ENCODE measurements at places on chromosomes 2 and 18.
A peak's percentile ranks its signal among the peaks of the same experiment; 100 is the strongest.

DNA sequence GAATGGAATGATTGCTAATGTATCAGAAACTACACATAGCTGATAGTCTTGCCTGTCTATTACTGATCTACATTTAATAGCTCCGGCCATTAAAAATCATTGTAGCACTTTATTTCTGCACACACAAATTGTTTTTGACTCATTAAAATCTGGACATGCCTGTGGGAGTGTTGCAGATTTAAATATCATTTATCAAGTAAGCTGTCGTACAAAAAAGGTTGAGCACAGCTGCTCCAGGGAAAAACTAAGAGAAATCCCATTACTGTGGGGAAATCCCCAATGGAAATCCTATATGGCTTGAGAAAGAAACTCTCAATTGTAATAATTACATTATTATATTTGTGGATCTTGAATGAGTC is 99.6 kb upstream of the CERS6 start:
- DNase-seq: no peak

DNA sequence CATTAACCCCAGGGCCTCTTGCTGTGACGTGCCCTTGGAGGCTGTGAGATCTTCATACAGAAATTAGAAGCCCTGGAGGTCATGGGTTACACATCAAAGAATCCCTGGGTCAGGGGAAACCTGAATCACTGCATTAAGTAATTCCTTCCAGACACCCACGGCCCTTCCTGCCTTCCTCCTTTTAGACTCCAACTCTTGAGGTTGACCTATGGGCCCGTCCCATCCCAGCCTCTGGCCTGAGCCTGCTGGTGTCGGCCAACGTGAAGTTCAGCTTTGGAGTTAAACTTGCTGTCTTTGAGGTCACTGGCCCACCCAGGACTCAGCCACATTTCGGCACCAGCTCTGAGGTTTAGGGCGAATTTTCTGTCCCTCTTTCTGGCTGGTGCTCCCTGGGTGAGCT is 198.3 kb downstream of the ACKR3 start:
- no peak for DNase-seq

DNA sequence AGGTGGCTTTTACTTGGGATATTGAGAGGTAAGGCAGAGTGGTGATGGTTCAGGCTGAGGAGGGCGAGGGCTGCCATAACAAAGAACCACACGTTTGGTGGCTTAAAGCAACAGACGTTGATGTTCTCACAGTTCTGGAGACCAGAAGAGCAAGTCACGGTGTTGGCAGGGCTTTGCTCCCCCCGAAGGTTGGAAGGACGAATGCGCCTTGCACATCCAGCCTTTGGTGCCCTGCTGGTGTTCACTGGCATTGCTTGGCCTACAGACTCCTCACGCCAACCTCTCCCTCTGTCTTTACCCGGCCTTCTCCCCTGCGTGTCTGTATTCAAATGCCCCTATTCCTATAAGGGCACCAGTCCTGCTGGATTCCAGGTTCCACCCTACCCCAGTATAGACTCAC is 125.4 kb downstream of the TPO start:
- no peak for DNase-seq

DNA sequence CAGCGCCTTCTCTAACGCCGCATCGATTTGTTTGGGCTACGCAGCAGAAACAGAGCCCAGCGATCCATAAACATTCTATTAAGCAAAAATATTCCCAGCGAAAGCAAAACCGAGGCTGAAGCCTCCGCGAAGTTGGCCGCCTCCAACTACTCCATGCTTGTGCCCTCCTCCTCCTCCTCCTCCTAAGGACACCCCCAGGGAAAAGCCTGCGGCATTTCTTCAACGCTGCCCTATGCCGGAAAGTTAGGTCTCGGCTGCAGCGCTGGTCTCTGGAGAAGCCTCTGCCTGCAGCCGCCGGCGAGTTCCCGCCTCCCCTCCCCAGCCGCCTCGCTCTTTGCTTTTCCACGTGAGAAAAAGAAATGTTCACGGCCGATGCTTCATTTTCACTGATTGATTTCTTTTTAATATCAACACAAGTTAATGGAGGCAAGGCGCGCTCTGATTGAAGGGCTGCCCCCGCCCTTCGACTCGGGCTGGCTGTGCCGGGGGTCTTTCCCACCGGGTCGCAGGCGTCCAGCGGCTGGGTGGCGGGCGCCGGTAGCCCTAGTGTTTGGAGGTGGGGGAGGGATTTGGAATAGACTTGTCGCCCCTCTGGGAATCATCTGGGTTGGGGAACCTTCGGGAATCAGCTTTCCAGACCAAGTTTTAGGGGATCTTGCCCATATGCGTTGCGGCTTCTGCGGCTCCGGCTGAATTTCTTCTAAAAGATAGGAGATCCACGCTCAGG is 3.9 kb downstream of the NRP2 start:
- no peak for DNase-seq

GRCh38 chr2:120586507-120587278 is 149.0 kb upstream of the GLI2 start:
- DNase-seq: peak; percentile 50

DNA sequence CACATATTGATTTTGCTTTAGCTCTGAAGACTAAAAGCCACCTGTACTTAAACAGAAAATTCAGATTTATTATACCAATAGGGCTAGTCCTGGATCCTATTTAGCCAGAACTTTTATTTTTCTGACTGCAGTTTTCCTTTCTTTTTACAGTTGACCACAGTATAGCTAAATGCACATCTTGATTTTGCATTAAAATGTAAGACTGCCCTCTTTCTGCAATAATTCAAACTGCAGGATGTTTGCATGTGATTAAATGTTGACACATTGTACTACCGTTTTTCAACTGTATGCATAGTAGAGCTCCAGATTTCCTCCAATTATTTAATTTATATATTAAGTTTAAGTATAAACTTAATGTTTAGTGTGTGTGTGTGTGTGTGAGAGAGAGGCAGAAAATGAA is 1262.9 kb downstream of the SUCLG1 start:
- DNase-seq: no peak

- DNase-seq: no peak
These were observed 71.8 kb downstream of the SH3RF3 start for GRCh38 chr2:109200616-109201464.

GRCh38 chr2:75666911-75667310 is 20.3 kb downstream of the MRPL19 start:
- no peak for DNase-seq

GRCh38 chr18:79480171-79481045 is 84.7 kb downstream of the NFATC1 start:
- no peak for DNase-seq

- DNase-seq: no peak
These were observed 221.9 kb downstream of the TSN start for GRCh38 chr2:121977326-121977725.

DNA sequence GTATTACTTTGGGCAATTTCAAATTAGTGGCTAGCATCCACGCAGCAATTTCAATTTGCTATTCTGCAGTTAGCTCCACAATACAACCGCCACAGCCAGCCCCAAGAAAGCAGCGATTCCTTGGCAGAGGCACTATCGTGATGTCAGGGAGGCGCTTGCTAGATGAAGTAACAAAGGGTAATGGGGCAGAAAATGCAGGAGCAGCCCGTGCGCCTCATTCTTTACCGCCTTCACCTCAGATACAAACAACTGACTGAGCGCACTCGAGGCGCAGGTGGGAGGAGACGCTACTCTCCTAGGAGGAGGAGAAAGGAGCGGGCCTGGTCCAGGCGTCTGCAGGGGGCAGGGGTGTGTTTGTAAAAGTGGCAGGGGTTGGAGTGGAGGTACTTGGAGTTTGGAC is 76.9 kb upstream of the ASB18 start:
- no peak for DNase-seq

- no peak for DNase-seq
These were observed 10.4 kb upstream of the SKOR2 start for GRCh38 chr18:47261902-47262300.

GRCh38 chr2:236847023-236847422 is 238.7 kb upstream of the COPS8 start:
- DNase-seq: no peak

DNA sequence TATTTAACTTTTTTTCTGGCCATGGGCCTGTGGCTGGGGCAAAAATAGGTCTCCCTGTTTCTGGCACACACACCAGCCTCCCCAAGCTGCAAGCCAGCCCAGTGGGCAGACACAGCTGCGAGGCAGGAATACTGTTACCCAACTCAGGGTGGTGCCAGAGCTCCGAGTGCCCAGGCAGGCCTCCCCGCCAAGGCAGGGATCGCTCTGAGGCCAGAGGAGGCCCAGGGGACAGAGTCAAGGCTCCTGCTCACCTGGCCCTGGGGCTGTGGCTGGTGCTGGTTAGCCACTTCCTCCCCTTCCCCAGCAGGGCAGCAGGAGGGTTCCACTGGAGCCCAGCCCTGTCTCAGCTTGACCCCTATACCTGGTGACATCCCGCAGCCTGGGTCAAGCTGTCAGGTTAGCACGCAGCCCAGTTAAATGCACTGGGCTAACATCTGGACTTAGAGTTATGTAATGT is 67.1 kb upstream of the EPAS1 start:
- peak; percentile 69 for DNase-seq

GRCh38 chr2:111957872-111958354 is 59.5 kb downstream of the MERTK start:
- DNase-seq: no peak

GRCh38 chr2:221570321-221570935 is 1.7 kb downstream of the EPHA4 start:
- DNase-seq: no peak

- DNase-seq: no peak
These were observed 683.0 kb downstream of the DSC3 start for GRCh38 chr18:30359521-30359920.

- DNase-seq: no peak
These were observed 122.5 kb downstream of the PLEKHM3 start for GRCh38 chr2:207902821-207903220.

GRCh38 chr2:205683502-205684367 is 1.4 kb downstream of the NRP2 start:
- no peak for DNase-seq

- no peak for DNase-seq
These were observed 189.6 kb downstream of the MYCN start for GRCh38 chr2:16129716-16130540.

DNA sequence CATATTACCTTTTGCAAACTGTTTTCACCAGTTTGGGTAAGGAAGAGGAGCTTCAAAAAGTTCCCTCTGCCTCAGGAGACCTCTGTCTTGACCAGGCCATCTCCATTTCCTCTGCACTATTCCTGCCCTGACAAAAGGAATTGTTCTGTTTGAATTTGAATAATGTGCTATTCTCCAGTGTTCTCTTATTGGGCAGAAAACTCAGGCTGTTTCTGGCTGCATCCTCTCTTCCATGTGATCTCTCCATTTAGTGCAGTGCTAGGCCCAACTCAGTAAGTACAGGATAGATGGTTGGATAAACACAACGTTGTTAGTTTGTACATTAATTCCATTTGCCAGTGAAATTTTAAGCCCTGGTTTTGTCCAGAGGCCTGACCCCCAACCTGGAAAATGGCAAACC is 102.2 kb upstream of the CELF4 start:
- no peak for DNase-seq

DNA sequence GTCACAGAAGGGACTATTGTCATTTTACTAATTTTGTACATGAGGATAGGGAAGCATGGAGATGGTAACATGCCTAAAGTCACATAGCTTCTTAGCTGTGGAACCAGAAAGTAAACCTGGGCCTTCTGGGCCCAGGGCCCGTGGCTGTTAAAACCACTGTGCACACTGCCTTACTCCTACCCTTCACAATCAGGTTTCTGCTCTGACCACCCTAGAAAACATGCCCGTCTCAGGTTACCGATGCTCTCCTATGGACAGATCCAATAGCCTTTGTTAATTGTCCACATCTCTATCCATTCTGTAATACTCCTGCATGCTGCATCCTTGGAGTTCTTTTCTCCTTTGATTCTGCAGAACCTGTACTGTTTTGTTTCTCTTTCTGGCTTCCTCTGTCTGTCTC is 79.0 kb upstream of the TACR1 start:
- DNase-seq: no peak

DNA sequence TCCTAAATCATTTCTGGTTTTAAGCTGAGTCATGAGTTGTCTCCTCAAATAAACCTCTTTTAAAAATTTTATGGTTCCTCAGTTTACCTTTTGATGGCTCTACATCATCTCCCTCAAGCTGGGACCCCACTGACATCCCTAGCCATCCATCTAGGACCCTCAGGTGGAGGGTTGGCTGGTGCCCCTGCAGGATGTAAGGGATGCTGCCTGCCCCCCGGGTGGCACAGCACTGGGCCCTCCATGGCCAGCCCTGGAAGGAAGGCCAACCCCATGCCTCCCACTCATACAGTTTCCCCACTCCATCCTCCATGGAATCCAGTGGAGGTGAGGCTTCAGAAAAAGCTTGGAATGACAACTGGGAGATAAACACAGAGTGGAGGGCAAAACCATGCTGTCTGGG is 17.2 kb upstream of the GPC1 start:
- DNase-seq: no peak

- DNase-seq: no peak
These were observed 174.9 kb downstream of the ASB1 start for GRCh38 chr2:238601433-238602222.
